ENCODE measurements at places on chromosomes 1 and 21.

- DNase-seq, result no peak
These were observed 370.8 kb downstream of the RWDD3 start for GRCh38 chr1:95604771-95605170.

DNA sequence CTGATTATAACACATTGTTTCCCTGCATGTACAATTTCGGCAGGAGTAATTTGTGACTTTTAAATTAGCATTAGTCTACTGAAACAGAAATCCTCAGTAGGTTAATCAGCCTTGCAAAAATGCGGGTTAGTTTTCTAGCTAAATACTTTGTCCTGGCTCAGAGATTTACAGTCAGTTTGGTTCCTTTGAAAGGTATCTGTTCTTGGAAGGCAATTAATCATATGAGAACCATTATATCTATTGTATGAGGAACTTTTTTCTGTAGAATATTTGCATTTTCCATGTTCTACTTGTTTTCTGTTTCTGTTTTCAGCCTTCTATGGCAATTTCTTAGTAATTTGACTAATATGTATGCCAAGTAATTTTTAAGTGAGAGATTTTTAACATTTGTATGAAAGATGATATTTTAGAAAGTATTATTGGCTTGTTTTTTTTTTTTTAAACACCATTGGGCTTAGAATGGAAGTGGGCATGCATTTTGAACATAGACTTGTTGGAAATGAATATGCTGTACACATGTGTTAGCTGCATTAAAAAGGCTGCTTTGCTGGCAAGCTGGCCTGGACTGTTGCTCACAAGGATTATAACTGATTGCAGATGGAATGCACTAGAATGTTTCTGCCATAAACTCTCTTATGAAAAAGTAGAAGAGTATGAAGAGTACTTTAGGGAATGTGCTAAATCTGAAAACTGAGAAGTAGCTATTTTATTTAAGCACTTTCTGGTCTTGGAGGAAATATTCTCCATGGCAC is 26.2 kb downstream of the KIF1B start:
- no peak for DNase-seq

DNA sequence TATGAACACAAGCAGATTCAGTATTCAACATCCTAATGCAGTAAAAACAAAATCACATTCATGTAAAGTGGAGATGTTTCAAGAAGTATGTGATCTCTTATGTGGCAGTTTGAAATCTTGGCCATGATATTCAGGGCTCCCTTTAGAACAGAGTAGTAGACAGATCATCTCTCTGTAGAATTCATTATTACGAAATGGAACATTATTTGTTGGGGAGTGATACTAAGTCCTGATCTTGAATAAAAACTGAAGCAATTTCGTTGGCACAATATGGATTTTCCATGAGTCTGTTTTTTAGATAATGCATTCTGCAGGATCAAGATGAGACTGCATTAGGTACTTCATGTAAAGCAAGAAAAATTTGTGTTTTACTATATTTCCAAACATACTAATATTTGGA is 264.4 kb upstream of the NRIP1 start:
- no peak for DNase-seq

- DNase-seq, result no peak
These were observed 34.5 kb downstream of the GALNT2 start for GRCh38 chr1:230101556-230101955.

GRCh38 chr1:93680420-93681100 is 1.1 kb downstream of the BCAR3 start:
- peak; percentile 68 for DNase-seq

GRCh38 chr21:36055551-36055950 is 4.8 kb downstream of the SETD4 start:
- no peak for DNase-seq

DNA sequence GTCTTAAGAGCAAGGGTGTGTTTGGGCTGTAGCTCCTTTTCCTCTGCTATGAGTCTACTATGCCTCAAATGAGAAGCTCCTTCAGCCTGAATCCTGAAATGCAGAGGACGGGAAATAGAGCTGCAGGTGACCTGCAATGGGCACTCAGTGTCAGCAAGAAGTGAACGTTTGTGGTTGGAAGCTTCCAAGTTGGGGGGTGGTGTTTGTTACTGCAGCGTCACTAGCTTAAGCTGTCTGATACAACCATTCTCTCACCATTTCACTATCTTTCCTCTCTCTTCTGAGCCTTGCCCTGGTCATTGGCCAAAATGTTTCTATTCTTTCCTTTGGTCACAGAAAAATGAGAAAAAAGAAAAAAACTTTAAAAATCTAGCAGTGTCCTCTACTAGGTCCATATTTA is 19.4 kb downstream of the TRIM67 start:
- no peak for DNase-seq

DNA sequence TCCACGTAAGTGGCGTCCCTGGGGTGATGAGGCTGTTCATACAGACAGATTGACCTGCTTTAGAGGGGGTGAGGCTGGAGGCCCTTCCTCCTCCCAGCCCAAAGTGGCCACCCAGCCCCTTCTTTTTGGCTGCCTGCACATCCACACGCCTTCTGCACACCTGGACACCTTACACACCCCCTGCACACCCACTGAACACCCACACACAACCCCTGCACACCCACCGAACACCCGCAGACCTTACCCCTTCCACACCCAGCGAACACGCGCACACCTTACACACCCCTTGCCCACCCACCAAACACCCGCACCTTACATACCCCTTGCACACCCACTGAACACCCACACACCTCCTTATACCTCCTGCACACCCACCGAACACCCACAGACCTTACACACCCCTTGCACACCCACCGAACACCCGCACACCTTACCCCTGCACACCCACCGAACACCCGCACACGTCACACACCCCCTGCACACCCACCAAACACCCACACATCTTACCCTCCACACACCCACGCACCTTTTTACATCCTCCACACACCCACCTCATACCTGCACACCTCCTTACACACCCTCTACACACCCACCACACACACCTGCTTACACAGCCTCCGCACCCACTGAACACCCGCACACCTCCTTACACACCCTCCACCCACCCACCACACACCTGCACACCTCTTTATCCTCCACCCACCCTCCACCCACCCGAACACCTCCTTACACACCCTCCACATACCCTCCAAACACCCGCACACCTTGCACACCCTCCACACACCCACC is 37.7 kb downstream of the COQ8A start:
- no peak for DNase-seq

- DNase-seq, result no peak
These were observed 2.3 kb downstream of the PLK3 start for GRCh38 chr1:44802306-44803061.

- no peak for DNase-seq
These were observed 35.2 kb downstream of the RAP1A start for GRCh38 chr1:111654839-111655238.

- DNase-seq, result no peak
These were observed 73.5 kb downstream of the PRPF38A start for GRCh38 chr1:52477876-52478275.

DNA sequence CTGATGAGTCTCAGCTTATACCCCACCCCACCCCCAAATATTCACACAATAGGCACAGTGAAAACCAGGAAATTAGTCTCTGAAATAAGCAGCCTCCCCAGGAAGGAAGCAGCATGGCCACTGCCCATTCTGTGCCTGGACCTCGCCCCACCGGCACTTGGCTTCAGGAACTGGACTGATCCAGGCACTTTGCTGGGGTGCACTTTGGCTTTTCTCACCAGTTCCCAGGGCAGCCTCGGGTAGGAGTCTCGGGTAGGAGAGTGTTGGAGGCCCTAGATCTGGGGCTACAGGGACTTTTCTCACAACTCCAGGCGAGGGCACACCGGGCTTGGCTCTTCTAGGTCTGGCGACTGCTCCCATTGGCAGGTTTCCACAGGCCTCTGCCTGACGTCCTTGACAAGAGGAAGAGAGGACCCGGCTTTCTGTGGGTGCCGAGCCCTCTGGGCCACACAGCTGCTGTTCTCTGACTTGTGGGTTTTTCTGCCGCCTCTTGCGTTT is 18.7 kb downstream of the ADARB1 start:
- DNase-seq, result no peak

GRCh38 chr1:160129046-160129445 is 13.5 kb downstream of the ATP1A2 start:
- no peak for DNase-seq

DNA sequence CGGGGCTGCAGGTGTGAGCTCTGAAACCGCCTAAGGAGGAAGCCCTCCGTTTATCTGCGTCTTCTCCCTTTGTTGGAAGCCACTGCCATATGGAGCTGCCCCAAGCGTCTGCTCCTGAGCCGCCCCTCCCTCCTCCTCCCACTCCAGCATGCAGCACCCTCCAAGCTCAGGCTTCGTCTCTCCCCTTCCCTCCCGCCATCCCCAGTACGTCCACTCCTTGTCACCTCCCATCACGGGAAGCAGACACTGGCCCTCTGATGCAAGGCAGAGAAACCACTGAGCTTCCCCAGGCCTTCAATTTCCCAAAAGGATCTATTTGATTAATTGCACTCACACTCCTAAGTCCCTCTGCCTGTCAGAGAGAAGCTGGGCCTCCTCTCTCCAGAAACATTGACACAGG is 52.5 kb downstream of the NFASC start:
- DNase-seq, result no peak

- no peak for DNase-seq
These were observed 103.2 kb upstream of the KIF26B start for GRCh38 chr1:245051349-245052221.

GRCh38 chr21:36698981-36699545 is at the start of gene SIM2:
SIM2 (plus strand) TSS chr21:36699115; CDS start chr21:36699747, 632 bp downstream.
- no peak for DNase-seq

DNA sequence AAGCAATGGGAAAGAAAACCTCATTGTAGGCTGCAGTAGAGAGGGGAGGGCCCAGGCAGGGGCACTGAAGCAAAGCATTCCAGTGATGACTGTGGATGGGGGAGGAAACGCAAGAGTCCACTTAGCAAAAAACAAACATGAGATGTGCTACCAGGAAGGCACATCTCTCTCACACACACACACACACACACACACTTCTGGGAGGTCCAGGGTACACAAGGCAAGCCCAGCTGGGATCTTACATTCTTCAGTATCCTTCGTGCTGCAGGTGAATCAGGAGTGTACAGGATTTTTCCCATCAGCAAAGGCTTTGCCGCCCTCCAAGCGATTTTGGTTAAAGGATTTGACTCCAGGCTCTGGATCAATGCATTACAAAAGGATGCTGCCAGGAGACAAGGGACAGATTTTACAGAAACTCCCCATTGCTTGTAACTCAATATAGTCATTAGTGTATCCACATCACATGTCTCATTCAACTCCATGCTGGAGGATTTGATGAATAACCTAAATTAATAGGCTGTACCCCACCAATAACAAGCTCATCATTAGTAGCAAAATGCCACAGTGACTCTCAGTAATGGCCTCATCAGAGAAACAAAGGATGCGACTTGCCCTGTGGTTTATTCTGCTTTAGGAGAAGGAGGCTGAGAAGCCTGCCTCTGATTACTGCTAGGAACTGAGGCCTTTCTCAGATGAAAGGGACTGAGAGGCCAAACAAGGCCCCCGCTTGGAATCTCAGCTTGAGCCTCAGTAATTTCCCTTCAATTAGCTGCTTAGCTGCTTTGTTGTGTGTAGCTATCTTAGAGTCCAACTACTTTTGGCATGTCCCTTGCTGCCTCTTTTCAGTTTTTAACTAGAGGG is 41.6 kb downstream of the ABCA4 start:
- no peak for DNase-seq

DNA sequence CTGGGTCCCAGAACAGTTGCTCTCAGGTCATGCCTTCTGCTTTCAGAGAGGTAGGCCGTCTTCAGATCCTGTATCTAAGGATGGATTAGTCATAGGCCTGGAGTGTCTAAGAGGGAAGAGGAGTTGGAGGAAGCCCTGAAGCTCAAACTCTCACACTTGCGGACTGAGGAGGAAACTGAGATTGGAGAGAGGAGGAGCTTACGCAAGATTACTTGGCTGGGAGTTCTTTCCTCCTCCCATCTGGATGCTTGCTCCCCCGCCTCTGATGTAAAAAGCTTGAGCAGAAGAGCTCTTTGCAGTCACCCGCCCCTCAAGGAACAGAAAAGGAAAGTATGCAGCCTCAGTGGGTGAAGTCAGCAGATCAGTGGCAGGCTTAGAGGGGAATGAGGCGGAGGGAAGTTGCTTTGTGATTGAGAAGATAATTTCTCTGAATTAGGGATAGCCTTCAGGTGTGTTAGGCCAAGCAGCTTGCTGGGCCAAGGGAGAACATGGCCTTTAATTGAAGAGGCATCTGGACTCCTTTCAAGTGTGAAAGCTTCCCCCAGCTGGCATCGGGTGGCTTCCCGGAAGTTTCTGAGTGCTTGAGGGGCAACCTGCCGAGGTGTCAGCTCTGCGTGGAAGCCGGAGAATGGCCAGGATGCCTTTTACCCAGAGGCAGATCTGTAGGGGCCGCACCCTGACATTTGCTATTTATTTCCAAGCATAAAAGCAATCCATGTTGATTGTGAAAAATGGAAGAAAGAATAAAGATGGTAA is 6.6 kb downstream of the ADORA1 start:
- no peak for DNase-seq

GRCh38 chr1:218164111-218164929 is 120.8 kb upstream of the RRP15 start:
- DNase-seq, result no peak

GRCh38 chr1:206729507-206729906 is 41.1 kb upstream of the IL19 start:
- DNase-seq, result no peak

DNA sequence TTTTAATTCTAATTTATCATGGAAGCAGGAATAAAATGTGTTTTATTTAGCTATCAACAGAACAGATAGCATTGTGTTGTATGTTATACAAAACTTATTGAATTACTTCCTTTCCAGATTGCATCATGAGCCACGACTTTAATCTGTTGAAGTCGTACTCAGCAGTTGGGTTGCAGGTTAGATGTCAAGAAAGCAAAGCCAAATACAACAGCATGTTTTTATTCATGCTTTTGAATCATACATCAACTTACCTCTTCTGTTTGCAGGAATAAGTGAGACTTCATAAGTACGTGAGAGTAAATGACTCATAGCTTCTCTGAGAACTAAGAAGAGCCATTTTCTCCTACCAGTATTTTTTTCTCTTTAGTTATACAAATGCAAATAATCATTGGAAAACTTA is 110.8 kb upstream of the ADGRL4 start:
- DNase-seq, result no peak

DNA sequence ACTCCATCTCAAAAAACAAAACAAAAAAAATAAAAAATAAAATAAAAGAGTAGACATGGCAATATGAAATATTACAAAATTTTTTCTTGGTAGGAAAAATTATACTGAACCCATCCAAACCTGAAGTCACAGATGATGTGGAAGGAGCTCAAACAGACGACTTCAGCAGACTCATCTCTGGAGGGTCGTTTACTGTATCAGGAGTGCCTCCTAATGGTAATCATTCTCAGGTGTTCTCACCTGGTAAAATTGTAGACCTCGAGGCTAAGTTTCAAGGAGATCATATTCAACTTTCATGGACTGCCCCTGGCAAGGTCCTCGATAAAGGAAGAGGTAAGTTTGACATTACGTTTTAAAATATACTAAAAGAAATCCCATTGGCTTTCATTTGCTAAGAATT is 54.3 kb upstream of the SH3GLB1 start:
- DNase-seq, result no peak
